ENCODE measurements at places on chromosomes 7 and 10. TPM values are rescaled to one million over a fixed set of nuclear protein-coding genes. Genes with fewer than 3 reads are reported as not detected.

The STEAP2 gene
- total RNA-seq, result not detected

The GAD2 gene
- not detected for total RNA-seq

The MPLKIP gene
- 17.3 TPM for total RNA-seq

The PRR15 gene
- total RNA-seq, result not detected

The ZCWPW1 gene
- total RNA-seq, result 5.1 TPM

The NRAP gene
- total RNA-seq, result not detected

The CLDN4 gene
- total RNA-seq, result 0.23 TPM

The FAM180A gene
- total RNA-seq, result not detected

The ZNF365 gene
- 3.4 TPM for total RNA-seq

The COL17A1 gene
- total RNA-seq, result not detected

The AGMO gene
- total RNA-seq, result not detected

The PNLIPRP2 gene
- not detected for total RNA-seq

The ZNF117 gene
- 4.4 TPM for total RNA-seq

The VPS41 gene
- 46.1 TPM for total RNA-seq

The LIPM gene
- total RNA-seq, result not detected

The CPN1 gene
- not detected for total RNA-seq

The PON3 gene
- not detected for total RNA-seq

The GDF2 gene
- not detected for total RNA-seq

The DNAJC12 gene
- total RNA-seq, result not detected

The NHLRC2 gene
- 9.0 TPM for total RNA-seq

The FAM25C gene
- not detected for total RNA-seq

The UPF2 gene
- 21.5 TPM for total RNA-seq

The CPED1 gene
- 0.99 TPM for total RNA-seq

The PFKP gene
- total RNA-seq, result 106 TPM

The CYP26C1 gene
- total RNA-seq, result 0.18 TPM

The CPA2 gene
- total RNA-seq, result not detected

The DENND11 gene
- 37.6 TPM for total RNA-seq

The RNLS gene
- total RNA-seq, result 4.6 TPM

The CYP3A7 gene
- not detected for total RNA-seq

The AKR1C4 gene
- total RNA-seq, result not detected

The FRA10AC1 gene
- 17.5 TPM for total RNA-seq

The ATP6V0A4 gene
- total RNA-seq, result not detected

The HTR5A gene
- total RNA-seq, result not detected

The CCDC172 gene
- not detected for total RNA-seq

The CCL24 gene
- total RNA-seq, result not detected

The CTAGE6 gene
- total RNA-seq, result 0.73 TPM

The MAT1A gene
- total RNA-seq, result not detected

The HDAC9 gene
- 4.9 TPM for total RNA-seq

The INHBA gene
- total RNA-seq, result not detected

The CH25H gene
- total RNA-seq, result 0.44 TPM
